CD4-positive, alpha-beta T cell treated with Interleukin-10 for 1 hour (primary cell): ENCODE measurements at places on chromosomes 11 and 22.

DNA sequence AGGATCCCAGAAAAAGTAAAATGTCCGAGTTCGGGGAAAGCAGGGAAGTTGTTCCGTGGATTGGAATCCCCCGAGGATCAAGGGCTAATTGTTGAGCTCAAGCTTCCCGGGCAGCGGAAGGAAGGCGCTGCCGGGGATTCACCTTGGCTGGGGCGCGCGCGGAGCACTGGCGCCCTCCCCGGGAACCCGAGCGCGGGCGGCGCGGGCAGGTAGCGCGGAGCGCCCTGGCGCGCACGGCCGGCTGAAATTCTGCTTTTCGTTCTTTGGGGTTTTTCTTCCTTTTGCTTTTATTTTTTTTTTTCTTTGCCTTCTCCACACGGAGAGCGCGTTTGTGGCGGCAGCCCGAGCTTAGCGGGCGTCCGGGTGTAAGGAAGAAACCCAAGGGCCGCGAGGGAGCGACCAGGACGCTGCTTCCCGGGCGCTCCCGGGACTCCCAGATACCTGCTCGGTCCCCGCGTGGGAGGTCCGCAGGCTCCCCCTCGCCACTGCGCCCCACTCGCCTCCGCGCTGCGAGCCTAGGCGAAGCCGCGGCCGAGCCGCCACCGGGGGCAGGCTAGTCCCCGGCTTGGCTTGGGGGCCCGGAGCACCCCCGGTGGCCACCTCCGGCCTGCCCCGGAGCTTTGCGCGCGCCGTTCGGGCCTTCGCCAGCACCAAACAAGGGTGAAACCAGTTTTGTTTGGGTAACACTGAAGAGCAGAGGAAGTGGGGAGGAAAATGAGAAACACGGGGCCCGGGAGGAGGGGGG is 4.8 kb upstream of the IGF2 start:
- DNase-seq, result no peak

DNA sequence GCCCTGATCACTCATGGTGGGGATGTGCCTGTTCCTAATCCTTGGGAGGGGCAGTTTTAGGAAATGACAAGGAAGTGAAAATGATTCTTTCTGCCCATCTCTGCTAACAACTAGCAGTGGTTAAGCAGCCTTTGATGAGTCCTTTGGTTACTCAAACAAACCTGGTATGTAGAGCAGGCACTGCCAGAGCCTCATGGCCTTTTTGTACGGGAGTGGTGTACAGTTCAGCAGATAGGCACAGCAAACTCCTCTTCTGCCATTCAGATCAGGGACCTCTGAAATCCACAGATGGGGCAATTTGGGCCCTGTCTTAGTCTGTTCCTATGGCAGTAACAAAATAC is 66.2 kb downstream of the FZD4 start:
- DNase-seq, result no peak

DNA sequence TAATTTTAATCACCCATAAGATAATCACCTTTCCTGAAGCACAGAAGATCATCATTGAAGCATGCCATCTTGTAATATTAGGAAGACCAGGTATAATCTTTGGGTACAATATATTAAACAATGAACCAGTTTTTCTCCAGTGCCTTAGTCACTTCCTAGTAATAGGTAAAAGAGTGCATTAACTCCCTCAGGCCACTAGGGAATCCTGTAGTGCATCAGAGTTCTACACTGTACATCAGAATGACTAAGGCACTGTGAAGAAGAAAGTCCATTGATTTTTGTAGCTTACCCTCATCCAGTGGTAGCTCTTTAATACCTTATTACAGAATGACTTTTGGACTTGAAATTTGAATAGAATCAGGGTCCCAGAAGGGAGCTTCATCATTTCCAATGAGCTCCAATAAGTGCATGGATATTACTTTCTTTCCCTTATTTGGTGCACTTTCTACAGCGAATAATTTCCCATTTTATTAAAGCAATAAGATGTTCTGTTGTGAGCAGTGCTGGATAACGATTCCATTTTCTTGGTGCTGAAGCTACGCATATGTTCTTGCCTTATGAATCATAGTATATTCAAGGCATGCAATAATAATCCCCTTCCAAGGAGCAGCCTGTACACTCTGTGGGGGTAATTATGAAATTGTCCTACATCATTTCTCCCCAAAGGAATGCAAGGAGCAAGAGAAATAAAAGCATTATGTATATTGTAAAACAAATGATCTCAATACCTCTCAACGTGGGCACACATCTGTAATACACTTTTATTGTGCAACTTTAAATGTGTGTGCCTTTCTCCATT is 4.7 kb downstream of the C11orf87 start:
- no peak for DNase-seq

GRCh38 chr11:69158301-69159149 is 2.8 kb downstream of the SMIM38 start:
- no peak for DNase-seq

DNA sequence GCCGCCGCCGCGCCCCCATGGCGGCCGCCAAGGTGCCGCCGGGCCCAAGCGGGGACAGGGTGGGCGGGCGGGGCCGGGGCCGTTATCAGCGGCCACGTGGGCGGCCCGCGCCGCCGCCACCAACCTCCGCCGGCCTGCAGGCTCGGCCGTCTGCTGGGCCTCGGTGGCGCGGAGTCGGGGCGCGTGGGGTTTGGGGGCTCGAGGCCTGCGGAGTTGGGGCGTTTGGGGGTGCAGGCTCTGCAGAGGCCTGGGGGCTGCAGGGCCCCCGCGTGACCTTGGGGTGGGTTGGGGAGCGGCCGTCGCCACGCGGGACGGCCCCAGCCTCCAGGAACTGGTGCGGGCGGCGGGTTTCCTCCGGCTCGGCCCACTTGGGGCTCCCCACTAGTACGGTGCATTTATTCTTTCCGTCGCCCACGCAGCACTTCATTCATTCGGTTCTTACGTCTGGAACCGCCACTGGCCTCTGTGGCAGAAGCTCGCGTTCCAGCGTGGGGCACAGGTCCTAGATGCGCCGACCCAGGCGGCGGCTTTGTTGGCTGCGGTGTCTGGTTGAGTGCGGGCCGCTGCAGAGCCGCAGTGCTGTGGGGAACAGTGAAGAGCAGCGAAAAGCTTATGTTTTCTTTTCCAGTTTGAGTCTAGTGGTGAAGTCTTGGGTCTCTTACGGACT is 740 bp upstream of the TRMT2A start:
- DNase-seq, result peak; percentile 58

GRCh38 chr11:117197516-117198456 is 1.4 kb upstream of the TAGLN start:
- no peak for DNase-seq
